Activated naive CD4-positive, alpha-beta T cell treated with anti-CD3 and anti-CD28 coated beads, Interleukin-2, amount 10 ng/mL, durations not matched to agents 5 hours and 36 hours (primary cell): ENCODE measurements at places on chromosomes 6 and 20. TPM values are rescaled to one million over a fixed set of nuclear protein-coding genes. Genes with fewer than 3 reads are reported as not detected.

ZNF334 gene
- 0.46 TPM for total RNA-seq

TMC2 gene
- total RNA-seq, result not detected

TMEM200A gene
- total RNA-seq, result 3.6 TPM

FAM209B gene
- total RNA-seq, result 1.3 TPM

TAGAP gene
- total RNA-seq, result 65.7 TPM

OLIG3 gene
- total RNA-seq, result not detected

ULBP3 gene
- total RNA-seq, result 1.8 TPM

TMEM74B gene
- 1.7 TPM for total RNA-seq

RPL10A gene
- 2,065 TPM for total RNA-seq

TTI1 gene
- total RNA-seq, result 23.8 TPM

EXOC2 gene
- total RNA-seq, result 38.1 TPM

PLN gene
- total RNA-seq, result not detected

ASIP gene
- not detected for total RNA-seq
